MM.1S (cell line): ENCODE measurements at places on chromosomes 6 and 20.

DNA sequence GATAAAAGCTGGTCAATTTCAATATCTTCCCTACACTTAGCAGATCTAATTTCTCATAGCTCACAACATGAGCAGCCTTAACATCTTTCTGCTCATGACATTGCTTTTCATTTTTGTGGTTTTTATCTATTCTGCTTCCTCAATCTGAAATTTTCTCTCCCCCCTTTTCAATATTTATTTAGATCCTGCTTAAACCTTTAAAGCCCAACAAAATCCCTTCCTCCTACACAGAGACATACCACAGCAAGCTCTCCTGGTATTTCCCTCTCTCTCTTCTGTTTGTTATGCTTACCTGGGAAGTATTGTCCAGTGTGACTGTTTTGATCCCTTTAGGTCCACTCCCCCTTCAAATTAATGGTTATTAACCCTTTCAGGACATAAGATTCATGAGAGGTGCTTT lies 582.5 kb downstream of the RFPL4B start:
- no peak for DNase-seq

DNA sequence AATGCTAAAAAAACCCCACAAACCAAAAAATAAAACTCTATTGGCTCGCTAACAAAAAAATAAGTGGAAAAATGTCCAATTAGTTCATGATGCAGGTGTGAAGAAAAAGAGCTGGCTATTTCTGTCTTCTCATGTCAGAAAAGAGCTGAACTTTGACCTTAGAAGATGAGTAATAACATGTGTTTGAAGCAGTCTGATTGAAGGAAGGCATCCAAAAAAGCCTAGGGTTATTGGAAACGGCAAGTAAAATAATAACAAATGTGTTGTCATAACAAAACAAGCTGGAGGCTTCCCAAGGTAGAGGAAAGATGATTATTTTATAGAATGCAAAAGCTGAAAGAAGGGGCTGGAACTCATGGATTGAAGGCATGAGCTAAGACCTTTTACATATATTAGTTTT lies 94.4 kb upstream of the FAM184A start:
- DNase-seq = no peak

DNA sequence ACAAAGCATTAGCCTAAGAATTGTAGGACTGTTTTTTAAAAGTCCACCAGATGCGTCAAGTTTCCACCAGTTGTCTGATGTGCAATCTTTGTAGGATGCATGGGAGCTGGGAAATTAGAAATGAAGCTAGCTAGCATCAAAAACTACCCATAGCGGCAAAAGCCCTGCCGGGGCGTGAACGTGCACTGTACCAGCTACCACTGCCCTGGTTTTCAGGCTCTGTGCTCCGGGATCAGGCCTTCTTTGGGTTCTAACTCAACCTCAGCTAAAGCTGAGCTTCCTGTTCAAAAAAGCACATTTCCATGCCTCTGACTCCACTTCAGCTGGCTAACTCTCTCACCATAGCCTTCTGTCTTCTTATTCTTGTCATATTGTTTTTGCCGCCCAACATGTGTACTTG lies 26.9 kb upstream of the FUCA2 start:
- no peak for DNase-seq

- no peak for DNase-seq
Observed at GRCh38 chr20:62200491-62201172, 17.8 kb downstream of the MTG2 start.

DNA sequence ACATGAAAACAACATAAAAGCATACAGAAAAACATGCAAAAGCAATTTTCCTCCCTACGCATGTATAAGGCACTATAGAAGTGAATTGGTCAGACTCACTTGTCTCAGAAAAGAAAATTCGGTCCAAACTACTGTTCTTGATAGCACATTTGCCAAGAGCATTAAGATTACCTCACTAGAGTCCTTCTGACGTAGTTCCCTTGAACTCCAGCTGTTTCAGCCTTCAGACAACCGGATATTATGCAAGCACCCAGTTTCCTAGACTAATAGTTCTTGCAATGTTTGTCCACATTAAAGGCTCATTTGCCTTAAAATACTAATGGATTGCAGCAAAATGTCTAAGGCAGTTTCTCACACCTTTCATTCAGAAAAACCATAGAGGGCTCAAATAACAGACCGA lies 2.5 kb upstream of the CASS4 start:
- DNase-seq = no peak

- no peak for DNase-seq
Observed at GRCh38 chr6:5025911-5026819, 22.3 kb upstream of the RPP40 start.

- no peak for DNase-seq
Observed at GRCh38 chr6:116083052-116083451, 17.6 kb upstream of the NT5DC1 start.

GRCh38 chr6:160177220-160177619 lies 55.6 kb downstream of the SLC22A1 start:
- no peak for DNase-seq

- no peak for DNase-seq
Observed at GRCh38 chr6:76788155-76788554, 675.1 kb downstream of the HTR1B start.

DNA sequence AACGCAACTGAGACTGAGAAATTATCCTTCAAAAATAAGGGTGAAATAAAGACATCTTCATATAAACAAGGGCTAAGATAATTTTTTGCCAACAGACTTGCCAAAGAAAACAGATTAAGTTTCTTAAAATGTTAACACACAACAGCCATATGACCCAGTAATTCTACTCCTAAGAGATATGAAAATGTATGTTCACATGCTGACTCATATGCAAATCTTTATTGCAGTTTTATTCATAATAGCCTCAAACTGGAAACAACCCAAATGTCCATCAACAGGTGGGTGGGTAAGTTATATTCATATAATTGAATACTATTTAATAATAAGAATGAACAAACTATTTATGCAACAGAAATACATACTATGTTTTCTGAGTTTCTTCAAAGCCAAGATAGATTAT lies 140.1 kb downstream of the REV3L start:
- DNase-seq = no peak

GRCh38 chr6:167401525-167402194 lies 76.8 kb downstream of the TTLL2 start:
- DNase-seq = no peak

- no peak for DNase-seq
Observed at GRCh38 chr6:116761779-116762178, 3.7 kb downstream of the FAM162B start.

- DNase-seq = no peak
Observed at GRCh38 chr6:56552187-56553130, 90.2 kb downstream of the DST start.

GRCh38 chr6:104718672-104719071 lies 141.0 kb downstream of the HACE1 start:
- no peak for DNase-seq

- DNase-seq = no peak
Observed at GRCh38 chr6:63440057-63440456, 120.3 kb upstream of the LGSN start.
